ENCODE measurements at places on chromosomes 7 and 10. TPM values are rescaled to one million over a fixed set of nuclear protein-coding genes. Genes with fewer than 3 reads are reported as not detected.

DNA sequence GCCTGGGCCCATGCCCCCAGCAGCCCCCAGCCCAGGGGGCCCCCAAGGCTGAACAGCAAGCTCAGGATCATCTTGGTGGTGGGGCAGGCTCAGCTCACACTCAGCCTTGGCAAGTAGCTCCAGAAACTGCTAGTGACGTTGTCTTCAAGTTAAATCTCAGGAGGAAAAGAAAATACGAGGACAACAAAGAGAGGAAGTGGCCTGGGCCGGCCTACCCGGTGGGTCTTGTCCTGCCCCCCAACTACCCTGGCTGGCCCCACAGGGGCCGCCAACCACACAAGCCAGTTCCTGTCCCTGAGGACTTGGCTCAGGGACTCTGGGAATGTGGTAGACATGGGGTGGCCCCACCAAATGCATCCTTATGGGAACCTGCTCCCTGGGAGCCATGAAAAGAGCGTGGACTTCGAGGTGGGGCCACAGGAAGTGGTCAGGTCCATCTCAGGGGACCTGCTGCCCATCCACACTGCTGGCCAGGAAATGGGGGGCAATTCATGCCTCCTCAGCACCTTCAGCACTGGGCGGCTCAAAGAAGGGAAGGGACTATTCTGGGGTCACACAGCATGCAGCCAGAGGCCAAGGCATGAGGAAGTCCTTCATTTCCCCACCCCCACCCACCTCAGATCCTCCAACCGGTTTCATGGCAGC lies at the start of gene MMRN2:
MMRN2 (minus strand) TSS at position 145 of the 645 bp plus-strand sequence; CDS start at position 71, 74 bp downstream.
- DNase-seq: no peak

- DNase-seq: no peak
Observed at GRCh38 chr10:75971402-75972211, 540.2 kb downstream of the LRMDA start.

DNA sequence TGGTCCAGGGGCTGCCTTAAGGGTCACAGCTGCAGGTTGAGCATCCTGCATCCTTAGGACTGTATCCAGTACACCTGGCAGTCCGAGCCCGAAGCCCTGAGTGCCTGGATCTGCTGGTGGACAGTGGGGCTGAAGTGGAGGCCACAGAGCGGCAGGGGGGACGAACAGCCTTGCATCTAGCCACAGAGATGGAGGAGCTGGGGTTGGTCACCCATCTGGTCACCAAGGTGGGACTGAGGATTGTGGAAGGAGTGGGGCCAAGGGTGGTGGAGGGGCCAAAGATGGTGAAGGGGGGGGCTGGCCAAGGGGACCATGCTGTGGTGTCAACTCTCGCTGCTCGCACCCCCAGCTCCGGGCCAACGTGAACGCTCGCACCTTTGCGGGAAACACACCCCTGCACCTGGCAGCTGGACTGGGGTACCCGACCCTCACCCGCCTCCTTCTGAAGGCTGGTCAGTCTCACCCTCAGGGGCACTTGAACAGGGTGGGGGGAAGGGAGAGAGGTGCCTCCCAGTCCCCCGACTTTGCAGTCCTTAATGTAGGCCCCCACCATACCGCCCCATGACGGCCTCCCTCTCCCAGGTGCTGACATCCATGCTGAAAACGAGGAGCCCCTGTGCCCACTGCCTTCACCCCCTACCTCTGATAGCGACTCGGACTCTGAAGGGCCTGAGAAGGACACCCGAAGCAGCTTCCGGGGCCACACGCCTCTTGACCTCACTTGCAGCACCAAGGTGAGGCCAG lies 5.3 kb downstream of the NFKB2 start:
- DNase-seq: no peak

Gene TMEM26
- 8.0 TPM for polyA plus RNA-seq

Gene HOXA13
- 0.03 TPM for polyA plus RNA-seq

Gene CYP17A1
- polyA plus RNA-seq: 1.1 TPM

Gene ZNF804B
- polyA plus RNA-seq: not detected
